ENCODE measurements at places on chromosomes 12 and 14. TPM values are rescaled to one million over a fixed set of nuclear protein-coding genes. Genes with fewer than 3 reads are reported as not detected.

The DACT1 gene
- 13.5 TPM for total RNA-seq

DNA sequence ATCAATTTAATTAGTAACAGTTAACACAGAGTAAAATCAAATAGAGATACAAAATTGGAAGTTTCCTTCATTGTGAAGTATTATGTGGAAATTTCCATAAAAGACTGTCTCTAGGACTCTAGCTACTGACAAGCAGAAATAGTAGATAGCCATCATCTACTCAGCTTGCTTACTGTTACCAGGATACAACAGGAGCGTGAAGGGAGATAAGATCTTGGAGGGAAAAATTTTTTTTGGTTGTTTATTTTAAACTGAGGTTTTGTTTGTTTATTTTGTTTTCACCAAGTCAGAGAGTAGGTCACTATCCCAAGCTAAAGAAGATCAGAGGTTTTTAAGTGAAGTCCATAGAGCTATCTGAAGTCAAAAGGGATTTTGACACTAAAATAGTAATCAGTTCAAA lies 861.3 kb upstream of the MGAT4C start:
- no peak for DNase-seq

The CAPRIN2 gene
- 32.0 TPM for total RNA-seq

The ARL6IP4 gene
- total RNA-seq: 130 TPM

DNA sequence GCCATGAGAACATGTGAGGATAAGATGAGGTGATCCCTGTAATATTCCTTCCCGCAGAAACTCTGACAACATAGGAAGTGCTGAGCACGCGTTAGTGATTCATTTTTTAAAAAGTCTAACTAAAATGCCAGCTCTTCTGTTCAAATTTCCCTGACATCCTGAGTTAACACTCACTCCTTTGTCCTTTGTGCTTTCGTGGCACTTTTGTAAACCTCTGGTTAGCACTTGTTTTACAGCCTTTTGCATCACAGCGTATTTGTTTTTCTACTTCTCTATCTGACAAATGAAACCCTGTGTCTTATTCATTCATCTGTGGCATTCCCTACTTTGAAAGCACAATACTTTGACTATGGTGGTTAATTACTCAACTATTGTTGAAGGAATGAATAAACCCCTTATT lies 313.6 kb downstream of the NUAK1 start:
- no peak for DNase-seq

- no peak for DNase-seq
Measured at GRCh38 chr12:48084066-48084465, 21.8 kb downstream of the SENP1 start.

The MYO1H gene
- total RNA-seq: not detected

Data from ureter (tissue), 1 donor.